Kidney capillary endothelial cell (primary cell): ENCODE measurements at places on chromosomes 1 and 21.

GRCh38 chr21:38668541-38668940 lies 137.2 kb upstream of the ETS2 start:
- no peak for DNase-seq

DNA sequence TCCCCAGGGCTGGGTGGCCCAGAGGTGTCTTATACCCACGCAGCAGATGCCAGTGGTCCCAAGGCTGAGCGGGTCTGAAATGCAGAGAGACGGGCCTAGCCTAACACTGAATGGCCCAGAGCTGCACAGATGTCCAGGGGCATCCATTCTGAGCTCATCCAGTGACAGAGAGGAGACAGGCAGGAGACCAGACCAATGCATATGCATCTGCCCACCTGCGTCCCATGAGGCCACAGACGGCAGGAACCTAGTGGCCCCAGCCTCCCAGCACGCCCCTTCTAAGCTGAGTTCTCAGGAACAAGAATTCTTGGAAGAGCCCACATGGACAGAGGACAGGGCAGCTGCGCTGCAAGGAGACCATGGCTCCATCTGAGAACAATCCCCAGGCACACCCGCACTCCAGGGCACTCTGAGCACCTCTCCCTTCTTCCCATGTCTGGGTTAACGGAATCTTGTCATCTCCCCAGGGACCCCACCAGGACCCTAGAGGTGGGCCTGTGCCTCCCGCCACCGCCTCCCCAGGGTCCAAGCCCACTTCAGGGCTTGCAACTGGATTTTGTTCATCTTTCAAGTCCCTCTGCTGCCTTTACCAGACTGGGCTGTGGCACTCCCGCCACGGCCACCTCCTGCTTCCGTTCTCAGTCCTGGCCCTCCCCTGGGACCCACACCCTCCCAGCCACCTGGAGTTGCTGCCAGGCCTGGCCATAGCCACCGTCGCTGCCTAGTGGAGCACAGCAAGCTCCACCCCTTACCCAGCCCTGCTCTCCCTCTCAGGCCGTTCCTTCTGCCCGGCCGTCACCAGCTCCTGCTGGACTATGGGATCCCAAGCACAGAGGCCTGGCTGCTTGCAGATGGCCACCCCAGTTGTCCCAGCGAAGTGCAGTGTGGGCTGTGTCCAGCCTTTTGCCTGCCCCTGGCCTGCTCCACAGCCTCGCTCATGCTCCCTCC lies 3.3 kb downstream of the WNT3A start:
- no peak for DNase-seq

- DNase-seq: no peak
These were observed 230.5 kb downstream of the SPATA17 start for GRCh38 chr1:217861658-217862057.

DNA sequence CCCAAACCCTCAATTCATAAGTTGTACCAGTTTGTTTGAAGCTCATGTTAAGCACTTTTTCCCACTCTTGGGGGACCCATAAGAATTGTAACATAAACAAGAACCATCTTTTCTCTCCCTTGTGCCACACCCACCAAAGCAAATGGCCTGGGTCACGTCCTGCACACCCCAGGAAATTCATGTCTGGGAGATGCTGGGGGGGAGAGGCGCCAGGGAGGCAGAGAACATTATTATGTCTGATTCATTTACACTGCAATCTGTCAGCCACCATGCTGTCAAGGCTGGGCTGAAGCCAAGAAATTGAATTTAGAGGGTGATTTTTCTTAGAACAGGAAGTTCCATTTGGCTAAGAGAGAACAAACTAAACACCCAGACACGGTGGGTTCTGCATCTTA lies 37.2 kb upstream of the IPO9 start:
- peak; percentile 89 for DNase-seq

DNA sequence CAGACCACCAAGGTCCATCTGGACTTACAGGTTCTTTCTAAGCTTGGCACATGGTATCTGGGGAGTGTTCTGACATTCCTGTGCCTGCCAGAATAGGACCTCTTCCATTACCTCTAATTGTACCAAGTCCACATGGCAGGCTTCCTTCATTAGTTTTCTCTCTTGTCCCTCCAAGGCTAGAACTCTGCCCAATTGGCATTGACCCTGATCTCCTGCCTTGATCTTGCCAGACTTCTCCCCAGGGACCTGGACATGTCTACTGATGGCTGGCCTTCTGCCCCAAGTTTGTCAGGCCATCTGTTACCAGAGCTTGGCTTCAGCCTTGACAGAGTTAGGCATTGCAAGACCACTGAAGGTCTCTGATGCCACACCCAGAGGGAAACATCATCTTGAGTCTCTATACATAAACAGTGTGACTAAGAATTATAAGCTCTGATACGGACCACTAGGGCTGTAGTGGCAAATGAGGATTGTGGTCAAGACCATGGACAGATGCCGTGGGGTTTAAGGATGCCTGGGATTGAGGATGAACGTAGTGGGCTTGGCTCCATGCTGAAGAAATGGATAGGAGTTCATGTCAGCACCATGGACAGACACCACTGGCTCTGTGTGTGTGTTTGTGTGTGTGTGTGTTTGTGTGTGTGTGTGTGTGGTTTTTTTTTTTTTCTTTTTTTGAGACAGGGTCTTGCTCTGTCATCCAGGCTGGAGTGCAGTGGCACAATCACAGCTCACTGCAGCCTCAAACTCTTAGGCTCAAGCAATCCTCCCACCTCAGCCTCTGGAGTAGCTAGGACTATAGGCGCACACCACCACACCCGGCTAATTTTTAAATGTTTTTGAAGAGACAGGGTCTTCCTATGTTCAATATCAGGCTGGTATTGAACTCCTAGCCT lies 19.5 kb upstream of the PSMB2 start:
- DNase-seq: no peak

DNA sequence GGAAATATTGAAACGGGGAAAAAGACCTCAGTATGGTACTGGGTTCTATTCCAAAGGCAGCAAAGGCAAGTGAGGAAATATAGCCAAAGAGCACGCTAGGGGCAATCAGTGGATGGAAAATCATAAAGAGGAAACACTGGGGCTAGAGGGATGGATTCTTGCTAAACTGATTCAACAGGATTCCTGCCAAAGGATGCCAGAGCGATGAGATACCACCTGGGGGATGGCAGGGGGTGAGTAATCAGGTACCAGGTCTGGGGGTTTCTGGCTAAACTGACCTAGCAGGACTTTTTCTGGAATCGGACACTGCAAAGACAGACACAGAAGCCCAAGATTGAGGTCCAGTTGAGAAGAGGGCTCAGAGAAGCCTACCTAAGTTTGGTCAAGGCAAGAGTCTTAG lies 6.7 kb downstream of the CHI3L2 start:
- no peak for DNase-seq

GRCh38 chr1:34322969-34323368 lies 146.3 kb downstream of the C1orf94 start:
- no peak for DNase-seq

DNA sequence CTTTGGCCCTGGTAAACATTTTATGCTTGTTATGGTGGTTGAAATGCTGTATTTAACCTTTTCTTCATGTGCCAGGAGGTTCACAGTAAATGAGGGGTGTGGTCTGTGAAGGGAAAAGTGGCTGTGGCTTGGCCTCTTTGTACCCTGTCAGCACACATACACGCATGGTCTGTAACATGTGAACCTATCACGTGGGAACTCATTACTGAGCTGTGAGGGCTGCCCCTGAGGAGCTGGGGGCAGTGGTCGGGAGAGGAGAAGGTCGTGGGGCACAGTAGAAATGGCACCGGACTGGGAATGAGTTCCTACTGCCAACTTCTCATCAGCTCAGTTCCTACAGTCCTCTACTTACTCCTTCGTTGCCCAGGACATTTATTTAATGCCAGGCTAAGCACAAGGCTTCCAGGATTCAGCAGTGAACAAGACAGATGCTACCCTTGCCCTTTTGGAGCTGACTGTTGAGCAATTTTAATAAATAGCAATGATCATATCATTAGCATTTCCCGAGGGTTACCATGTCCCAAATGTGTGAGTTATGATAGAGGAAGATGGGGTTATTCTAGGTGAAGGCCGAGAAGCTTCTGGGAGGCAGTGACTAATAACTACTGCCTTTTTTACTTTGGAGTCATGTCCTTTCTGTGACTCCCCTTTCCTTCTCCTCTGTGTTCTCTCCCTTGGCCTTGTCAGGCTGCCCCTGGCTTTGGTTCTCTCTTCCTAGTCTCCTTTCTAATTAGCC lies 38.8 kb downstream of the DDR2 start:
- DNase-seq: peak; percentile 67

DNA sequence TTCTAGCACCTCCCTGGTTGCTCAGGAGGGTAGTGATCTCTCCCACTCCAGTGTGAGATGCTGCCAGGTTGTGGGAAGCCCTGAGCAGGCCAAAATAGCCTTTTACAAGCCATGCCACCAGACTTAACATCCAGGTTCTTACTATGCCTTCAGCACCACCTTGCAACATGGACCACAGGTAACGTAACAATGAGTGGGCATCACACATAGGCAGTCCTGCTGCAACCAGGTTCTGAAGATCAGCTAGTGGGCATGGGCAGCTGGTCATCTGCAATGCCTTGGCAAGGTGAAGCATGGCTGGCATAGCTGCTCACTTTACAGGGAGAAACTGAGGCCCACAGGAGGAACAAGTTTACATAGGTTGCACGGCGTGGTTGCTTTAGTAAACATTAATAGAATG lies 40.7 kb downstream of the DHCR24 start:
- DNase-seq: no peak

DNA sequence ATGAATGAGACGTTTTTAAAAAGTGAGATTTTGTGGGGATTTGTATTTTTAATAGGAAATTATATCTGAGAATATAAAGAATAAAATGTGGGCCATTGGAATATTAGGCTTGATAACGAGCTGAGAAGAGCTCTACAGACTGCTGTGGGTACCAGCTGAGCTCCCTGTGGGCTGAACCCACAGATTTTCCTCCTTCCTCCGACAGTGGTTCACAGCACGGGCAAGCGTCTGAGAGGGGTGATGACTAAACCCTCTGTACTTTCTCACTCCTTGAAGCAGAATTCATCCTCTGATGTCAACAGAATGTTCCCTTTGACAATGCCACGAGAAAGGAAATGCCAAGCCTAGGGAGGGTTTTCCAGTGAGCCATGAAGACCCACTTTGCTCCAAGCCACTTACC lies 102.7 kb upstream of the AJAP1 start:
- no peak for DNase-seq

DNA sequence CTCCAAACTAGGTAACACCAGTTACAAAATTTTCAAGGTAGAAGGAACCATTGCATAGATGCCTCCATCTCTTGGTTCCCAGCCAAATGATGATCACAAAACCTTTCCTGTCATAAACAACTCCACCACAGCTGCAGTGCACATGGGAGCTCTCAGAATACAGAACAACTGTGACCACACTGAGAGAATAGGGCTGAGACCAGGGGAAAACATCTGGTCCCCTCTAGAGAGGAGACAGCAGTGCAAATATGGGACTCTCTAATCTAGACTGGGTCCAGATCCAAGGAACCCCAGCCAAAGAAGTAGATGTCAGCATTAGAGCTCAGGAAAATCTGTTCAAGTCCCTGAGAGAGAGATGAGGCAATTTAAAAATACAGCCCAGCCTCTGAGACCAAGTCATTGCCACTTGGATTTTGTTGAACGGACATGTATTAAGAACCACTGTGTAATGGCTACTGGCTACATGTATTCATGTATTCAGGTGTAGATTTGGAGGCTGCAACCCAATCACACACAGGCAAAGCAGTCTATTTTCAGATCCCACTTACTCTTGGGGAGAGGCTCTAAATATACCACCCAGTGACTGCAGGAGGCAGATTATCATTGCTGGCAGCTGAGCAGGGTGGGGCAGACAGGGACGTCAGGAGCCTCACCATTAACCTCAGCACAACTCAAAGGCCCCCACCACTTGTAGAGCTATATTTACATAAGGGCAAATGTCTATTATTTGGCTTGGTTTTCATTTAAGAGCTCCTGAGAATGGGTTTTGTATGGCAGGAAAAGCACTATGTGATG lies 7.6 kb upstream of the RXRG start:
- no peak for DNase-seq

DNA sequence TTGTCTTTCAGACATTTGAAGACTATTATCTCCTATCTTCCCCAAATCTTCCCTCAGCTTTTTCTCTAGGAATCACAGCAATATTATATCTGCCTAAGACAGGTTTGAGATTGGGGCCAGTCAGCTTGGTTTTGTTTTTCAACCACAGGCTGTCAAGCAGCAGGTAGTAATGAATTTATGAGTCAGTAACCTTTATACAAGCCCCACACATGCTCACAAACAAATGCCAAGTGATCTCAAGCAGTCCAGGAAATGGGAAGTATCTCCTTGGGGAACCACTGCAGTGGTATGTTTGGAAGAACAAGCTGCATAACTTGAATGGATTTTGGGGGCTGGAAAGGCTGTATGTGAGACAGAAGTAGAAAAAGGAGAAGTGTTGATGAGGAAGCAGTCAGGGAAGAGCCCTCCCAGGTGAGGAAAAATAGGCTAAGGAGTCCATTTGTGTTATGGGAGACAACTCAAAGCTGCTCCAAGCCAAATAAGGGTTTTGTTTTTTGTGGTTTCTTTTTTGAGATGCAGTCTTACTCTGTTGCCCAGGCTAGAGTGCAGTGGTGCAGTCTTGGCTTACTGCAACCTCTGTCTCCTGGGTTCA lies 2.1 kb downstream of the DHDDS start:
- no peak for DNase-seq

DNA sequence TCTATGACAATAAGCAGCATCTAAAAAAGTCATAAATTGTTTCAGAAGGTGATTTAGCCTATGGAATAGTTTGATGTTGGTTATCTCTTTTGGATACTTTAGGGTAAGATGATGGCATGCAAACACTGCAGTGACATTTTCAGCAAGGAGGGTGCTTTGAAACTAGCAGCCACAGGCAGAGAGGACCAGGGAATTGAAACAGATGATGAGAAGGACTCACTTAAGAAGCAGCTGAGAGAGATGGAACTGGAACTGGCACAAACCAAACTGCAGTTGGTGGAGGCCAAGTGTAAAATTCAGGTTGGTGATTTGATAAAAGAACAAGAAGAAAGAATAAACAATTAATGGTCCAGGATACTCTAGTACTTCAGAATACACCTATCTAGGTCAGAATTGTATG lies 11.2 kb upstream of the CACYBP start:
- no peak for DNase-seq

DNA sequence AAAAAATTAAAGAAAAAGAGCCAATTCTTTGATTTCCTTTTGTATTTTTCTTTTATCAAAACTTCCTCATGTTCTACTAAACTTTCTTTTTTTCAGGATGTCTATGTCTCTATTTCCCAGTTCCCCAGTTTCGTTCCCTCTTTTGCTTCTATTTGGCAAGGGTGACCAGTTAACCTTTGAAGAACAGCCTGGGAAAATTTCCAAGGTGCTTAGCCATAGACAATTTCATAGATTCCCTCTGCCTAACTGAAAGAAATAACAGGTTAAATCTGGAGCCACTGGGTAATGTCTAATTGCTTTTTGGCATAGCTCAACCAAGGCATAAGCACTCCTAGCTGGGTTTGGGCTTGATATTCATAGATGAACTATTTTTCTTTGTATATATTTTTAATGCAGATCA lies 272.3 kb downstream of the ADGRL2 start:
- no peak for DNase-seq

DNA sequence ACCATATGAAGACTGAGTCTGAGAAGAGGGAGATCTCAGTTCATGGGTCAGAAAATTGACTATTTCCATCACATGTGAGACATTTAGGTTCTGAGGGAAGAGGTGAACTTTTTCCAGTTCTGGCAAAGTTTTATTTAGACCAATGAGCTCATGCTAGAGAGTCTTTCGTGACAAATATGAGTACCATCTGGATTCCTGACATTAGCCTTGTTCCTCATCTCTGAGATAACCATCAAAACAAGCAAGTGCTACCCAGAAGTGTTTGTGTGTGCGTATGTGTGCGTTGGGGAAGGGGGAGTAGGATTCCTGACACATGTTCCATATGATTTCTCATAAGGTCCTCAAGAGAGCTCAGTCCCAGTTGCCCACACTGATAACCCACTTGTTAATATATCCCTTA lies 120.6 kb downstream of the FASLG start:
- DNase-seq: no peak

GRCh38 chr1:52857443-52857842 lies 14.9 kb downstream of the ZYG11A start:
- no peak for DNase-seq
